ENCODE measurements at places on chromosomes 7 and 10.

GRCh38 chr10:91162495-91163268 lies 57.8 kb upstream of the PCGF5 start:
- DNase-seq: peak; percentile 56
- H3K27ac ChIP-seq: no peak overlapping the region
- peaks cover 89% of the 10 kb centered on the region for H3K27me3 ChIP-seq

DNA sequence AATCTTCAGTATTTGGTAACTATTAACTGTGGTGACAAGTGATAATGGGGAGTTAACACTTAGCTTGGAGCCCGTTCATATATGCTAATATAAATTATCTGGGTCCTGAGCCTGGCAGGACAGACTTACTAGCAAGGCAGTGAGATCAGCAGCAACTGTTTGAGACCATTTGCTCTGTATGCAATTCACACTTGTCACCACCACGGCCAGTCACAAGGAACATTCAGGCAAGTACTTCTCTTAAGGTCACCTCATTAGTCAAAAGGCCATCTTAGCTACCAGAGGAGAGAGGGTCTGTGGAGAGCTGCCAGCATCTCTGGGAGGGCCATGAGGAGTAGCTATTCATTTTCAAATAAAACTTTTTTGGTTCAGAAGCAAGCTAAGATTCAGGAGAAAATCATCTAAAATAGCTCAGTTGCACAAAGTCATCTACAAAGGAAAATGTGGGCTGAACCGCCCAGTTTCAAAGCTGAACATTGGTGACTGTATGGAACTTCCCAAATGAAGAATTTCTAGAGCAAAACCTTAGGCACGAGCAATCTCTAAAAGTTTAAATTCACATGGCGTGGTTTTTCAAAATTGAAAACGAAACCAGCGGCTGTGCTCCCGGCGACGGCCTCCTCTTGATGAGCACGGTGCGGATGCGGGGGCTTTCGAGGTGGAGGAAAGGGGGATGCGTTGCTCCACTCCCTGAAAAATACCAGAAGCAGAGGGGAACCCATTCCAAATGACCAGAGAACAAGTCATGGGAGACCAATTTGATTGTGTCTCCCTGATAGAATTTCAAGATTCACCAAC lies 233.5 kb upstream of the MGMT start:
- H3K27me3 ChIP-seq: no peaks in the 10 kb centered on the region
- H3K36me3 ChIP-seq: no peaks in the 10 kb centered on the region
- no peak for DNase-seq
- H3K4me1 ChIP-seq: no peaks in the 10 kb centered on the region
- H3K4me3 ChIP-seq: no peak overlapping the region
- H3K27ac ChIP-seq: no peak overlapping the region

DNA sequence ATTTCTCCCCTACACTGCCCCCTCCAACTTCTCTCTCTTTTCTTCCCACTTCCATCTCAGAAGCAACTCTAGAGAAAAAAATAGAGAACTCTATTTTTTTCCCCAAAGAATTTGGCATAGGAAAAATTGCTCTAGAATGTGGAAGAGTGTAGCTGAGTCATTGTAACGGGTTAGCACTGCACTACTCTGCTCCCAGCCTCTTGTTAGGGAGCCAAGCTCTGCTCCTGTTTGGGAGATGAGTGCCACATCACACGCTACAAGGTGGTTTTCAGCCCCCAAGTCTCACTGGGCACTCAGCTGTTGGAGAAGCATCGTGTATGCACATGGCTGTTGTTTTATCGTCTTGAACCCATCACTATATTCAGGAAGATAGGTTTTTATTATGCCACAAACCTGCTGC lies 136.4 kb downstream of the BMPER start:
- no peaks in the 10 kb centered on the region for H3K27me3 ChIP-seq
- 0 out of 2 replicates have a peak, but pooled peaks cover 7% of the 10 kb centered on the region for H3K4me1 ChIP-seq
- H3K27ac ChIP-seq: no peak overlapping the region

GRCh38 chr7:30159698-30160143 lies 24.9 kb downstream of the MTURN start:
- peaks cover 46% of the 10 kb centered on the region for H3K4me1 ChIP-seq
- H3K4me3 ChIP-seq: no peak overlapping the region
- H3K27me3 ChIP-seq: no peaks in the 10 kb centered on the region
- H3K36me3 ChIP-seq: no peaks in the 10 kb centered on the region
- H3K27ac ChIP-seq: no peak overlapping the region
- peak; percentile 61 for DNase-seq

DNA sequence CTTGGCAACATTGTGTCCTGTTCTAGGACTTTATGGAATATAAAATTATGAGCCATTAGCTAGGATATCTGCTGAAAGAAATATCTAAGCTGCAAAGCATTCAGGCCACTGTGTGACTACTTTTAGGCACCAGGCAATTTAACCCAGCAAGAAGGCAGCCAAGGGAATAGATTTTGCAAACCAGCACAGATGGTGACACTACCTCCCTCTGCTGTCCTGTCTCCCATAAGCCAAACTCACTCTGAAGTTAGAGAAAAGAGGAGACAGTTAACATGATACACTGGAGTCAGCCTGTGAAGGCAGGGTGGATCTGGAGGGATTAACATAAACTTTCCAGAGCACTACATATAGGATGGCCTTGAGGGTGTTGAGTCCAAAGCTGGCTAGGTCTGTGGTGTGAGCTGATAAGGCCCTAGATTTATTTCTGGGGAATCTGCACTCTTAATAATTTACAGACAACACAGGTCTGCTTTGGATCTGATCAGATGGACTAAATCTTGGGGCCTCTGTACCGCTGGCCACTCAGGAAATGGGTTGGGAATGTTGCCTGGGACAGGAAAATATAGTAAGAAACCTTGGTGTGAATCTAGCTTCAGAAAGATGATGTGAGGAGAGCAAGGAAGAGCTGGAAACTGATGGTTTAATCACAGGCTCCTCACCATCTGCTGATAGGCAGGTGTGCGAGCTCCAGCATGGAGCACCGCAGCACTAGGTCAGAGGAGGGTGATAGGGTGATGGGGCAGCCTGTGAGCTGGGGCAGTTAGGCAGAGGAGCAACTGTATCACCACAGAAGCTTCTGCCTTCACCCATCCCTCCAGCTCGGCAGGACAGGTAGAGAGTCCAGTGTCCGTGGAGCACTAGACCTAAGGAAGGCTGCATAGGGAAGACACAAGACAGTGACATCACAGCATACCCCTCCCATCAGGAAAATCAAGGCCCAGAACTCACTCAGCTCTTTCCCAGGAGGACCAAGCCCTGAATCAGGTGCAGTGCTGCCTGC lies 229.9 kb upstream of the PRSS1 start:
- no peaks in the 10 kb centered on the region for H3K36me3 ChIP-seq
- no peak overlapping the region for H3K4me3 ChIP-seq
- no peak overlapping the region for H3K27ac ChIP-seq
- no peaks in the 10 kb centered on the region for H3K27me3 ChIP-seq
- DNase-seq: peak; percentile 34
- no peaks in the 10 kb centered on the region for H3K4me1 ChIP-seq

- no peaks in the 10 kb centered on the region for H3K36me3 ChIP-seq
- H3K27ac ChIP-seq: no peak overlapping the region
- H3K4me1 ChIP-seq: peaks cover 4% of the 10 kb centered on the region
- H3K27me3 ChIP-seq: no peaks in the 10 kb centered on the region
Measured at GRCh38 chr7:28310460-28310848, 101.9 kb upstream of the CREB5 start.

- no peak overlapping the region for H3K4me3 ChIP-seq
- peaks cover 14% of the 10 kb centered on the region for H3K4me1 ChIP-seq
- no peak for DNase-seq
- no peaks in the 10 kb centered on the region for H3K36me3 ChIP-seq
Measured at GRCh38 chr10:26441491-26442214, 3.5 kb downstream of the APBB1IP start.

- no peaks in the 10 kb centered on the region for H3K27me3 ChIP-seq
- no peaks in the 10 kb centered on the region for H3K36me3 ChIP-seq
- H3K4me3 ChIP-seq: no peak overlapping the region
- DNase-seq: no peak
- no peak overlapping the region for H3K27ac ChIP-seq
- no peaks in the 10 kb centered on the region for H3K4me1 ChIP-seq
Measured at GRCh38 chr10:130559547-130559880, 423.3 kb downstream of the GLRX3 start.

DNA sequence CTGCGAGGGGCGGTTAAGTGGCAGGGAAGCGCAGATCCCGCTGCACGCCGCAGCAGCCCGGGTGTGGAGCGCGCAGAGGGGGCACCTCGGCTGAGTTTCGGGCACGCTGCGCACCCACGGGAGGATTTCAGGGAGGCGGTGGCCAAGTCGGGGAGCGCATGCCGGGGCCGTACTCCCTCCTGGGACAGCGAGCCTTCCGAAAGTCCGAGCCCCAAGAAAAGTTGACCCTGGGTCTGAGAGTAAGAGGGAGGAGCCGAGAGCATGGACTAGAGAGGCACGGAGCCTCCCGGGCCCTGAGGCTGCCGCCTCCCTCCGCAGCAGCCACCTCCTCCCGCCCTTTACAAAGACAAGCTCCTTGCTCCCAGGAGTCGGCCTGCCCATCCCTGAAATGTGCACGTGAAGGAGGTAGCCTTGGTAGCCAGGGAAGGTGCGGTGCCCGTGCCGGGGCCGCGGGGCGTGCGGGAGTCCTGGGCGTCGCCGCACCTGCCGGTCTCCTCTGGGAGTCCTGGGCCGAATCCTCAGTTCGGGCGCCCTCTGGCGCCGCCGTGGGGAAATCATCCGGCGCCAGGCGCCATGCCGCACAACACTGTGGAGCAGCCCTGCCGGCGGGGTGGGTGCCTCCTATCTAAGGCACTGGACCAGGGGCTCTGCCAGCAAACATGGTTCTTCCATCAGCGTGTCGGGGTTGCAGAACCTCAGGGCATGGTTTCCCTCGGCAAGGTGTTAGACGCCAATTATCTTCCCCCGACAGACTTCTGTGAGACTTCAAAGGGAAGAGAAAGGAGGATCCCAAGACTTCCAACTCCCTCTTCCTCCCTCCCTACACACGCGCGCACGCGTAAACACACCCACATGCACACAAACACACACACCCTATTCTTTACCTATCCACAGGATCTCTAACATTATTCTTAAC lies 104.0 kb downstream of the TRIL start:
- H3K27ac ChIP-seq: no peak overlapping the region
- no peaks in the 10 kb centered on the region for H3K36me3 ChIP-seq
- peak; percentile 89 for DNase-seq
- peak overlapping the region; percentile 81 for H3K4me3 ChIP-seq
- H3K27me3 ChIP-seq: peaks cover 21% of the 10 kb centered on the region
- peaks cover 10% of the 10 kb centered on the region for H3K4me1 ChIP-seq

- no peak for DNase-seq
- H3K4me1 ChIP-seq: no peaks in the 10 kb centered on the region
- no peaks in the 10 kb centered on the region for H3K36me3 ChIP-seq
- no peak overlapping the region for H3K27ac ChIP-seq
- no peak overlapping the region for H3K4me3 ChIP-seq
Measured at GRCh38 chr7:139838876-139839275, 9.8 kb downstream of the TBXAS1 start.

DNA sequence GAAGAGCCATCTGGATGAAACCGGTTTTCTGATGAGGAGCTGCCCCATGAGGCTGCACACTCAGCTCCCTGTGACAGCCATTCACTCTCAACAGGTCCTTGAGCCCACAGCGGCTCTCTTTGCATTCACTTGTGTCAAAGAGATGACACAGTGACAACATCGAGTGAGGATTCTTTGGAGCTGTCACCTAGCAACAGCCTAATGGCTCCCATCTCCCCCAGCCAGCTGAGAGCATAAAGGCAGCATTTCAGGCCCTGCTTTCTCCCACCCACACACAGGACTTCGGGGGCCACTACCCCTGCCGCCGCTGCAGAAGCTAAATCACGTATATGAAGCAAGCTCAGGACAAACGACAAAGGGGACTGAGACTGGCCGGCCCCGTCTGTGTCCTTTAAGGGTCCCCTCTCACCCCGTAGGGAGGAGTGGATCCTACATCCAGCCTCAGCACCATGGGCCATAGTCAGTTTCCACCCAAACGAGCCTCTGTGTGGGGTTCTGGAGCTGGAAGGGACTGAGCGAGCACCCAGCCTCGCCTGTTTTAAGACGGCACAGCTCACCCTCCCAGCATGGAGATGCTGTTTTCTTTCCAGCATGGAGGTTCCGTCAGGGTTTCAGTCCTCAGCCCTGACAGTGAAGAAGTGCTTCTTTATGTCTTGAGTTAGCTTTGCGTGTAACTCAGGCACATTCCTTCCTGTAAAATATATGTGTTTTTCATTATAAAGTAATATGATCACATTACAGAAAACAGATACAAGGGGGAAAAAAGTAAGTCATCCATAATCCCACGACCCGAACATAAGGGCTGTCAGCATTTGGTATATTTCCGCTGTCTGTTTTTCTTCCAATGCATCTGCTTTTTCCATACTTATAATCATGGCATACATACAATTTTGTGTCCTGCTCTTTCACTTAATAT lies 4.9 kb downstream of the CPA4 start:
- H3K27me3 ChIP-seq: no peaks in the 10 kb centered on the region
- H3K4me1 ChIP-seq: no peaks in the 10 kb centered on the region
- no peaks in the 10 kb centered on the region for H3K36me3 ChIP-seq
- H3K4me3 ChIP-seq: no peak overlapping the region

GRCh38 chr7:360454-361100 lies 70.6 kb downstream of the FOXL3 start:
- 0 out of 2 replicates have a peak, but pooled peaks cover under 1% of the 10 kb centered on the region for H3K4me1 ChIP-seq
- H3K27ac ChIP-seq: peak overlapping the region; percentile 32
- no peaks in the 10 kb centered on the region for H3K27me3 ChIP-seq
- DNase-seq: no peak
- no peaks in the 10 kb centered on the region for H3K36me3 ChIP-seq

DNA sequence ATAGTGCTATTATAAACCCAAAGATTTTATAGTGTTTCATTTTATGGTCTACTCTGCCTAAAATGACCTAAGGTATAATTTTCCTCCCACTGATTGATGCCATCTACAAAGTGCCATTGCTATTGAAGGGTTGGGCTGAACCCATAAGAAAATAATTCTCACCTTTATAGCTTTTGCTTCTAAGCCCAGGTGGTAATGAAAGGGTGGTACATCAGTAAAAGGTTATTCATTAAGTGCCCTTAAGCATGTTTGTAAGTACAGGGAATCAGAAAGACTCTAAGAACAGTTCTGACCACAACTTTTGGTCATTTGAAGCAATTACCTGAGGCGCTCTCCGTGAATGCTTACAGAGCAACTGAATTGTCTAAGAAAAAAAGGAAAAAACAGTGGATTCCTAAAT lies 1247.3 kb downstream of the NXPH1 start:
- no peaks in the 10 kb centered on the region for H3K36me3 ChIP-seq
- H3K27me3 ChIP-seq: no peaks in the 10 kb centered on the region
- no peak for DNase-seq
- H3K4me3 ChIP-seq: no peak overlapping the region
- 0 out of 2 replicates have a peak, but pooled peaks cover 4% of the 10 kb centered on the region for H3K4me1 ChIP-seq
- no peak overlapping the region for H3K27ac ChIP-seq

DNA sequence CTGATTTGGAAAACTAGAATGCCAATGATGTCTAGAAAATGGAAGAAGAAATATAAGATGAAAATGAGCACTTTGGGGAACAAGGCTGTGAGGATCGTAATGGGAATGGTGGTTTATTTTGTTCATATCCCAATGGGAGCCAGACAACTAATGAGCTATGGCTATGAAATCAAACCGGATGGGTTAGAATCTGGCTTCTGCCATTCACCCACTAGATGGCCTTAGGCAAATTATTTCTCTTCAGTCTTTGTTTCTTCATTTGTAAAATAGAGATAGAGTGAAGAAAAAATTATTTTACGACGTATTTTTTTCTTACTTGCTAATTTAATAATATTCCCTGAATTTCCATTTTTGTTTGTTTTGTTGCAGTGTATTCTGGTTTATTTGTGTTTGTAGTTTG lies 572.1 kb upstream of the IGFBP3 start:
- H3K36me3 ChIP-seq: no peaks in the 10 kb centered on the region
- H3K4me3 ChIP-seq: no peak overlapping the region
- DNase-seq: peak; percentile 3
